ENCODE measurements at places on chromosomes 5 and 9.

DNA sequence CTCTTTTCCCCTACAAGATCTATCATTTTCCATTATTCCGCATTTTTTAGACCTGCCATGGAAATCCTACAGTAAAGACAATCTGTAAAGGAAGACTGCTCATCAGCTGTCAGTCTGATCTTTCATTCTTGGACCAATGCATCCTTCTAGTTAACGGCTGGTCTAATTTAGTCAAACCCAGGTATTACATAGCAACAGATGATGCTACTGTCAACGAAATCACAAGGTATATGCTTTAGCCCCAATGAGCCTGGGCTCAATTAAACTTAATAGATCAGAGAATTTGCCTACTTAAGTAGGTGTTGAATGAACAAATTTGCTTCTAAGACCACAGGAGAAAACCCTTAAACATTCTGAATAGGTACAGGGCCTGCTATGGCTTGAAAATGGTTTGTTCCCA is 207.0 kb downstream of the TSSK1B start:
- no peak for DNase-seq

GRCh38 chr9:116572095-116572748 is 114.9 kb upstream of the TRIM32 start:
- peak; percentile 33 for DNase-seq

DNA sequence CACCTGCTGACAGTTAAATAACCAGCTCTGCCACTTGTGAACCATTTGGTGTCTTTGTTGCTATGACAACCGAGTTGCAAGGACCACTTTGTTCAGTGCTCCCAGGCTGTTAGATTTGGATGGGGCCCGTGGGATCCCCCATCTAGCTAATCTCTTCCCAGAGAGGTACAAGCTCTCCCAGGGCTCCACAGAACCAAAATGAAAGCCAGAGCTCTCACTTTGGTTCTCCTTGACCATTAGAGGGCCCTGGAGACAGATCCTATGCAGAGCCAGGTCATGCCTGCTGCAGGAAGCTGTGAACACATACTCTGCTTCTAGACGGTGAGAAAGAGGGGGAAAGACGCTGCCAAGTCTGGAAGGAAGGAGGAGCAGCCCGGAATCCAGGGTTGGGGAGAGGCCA is 224.6 kb downstream of the GABBR2 start:
- DNase-seq = no peak

DNA sequence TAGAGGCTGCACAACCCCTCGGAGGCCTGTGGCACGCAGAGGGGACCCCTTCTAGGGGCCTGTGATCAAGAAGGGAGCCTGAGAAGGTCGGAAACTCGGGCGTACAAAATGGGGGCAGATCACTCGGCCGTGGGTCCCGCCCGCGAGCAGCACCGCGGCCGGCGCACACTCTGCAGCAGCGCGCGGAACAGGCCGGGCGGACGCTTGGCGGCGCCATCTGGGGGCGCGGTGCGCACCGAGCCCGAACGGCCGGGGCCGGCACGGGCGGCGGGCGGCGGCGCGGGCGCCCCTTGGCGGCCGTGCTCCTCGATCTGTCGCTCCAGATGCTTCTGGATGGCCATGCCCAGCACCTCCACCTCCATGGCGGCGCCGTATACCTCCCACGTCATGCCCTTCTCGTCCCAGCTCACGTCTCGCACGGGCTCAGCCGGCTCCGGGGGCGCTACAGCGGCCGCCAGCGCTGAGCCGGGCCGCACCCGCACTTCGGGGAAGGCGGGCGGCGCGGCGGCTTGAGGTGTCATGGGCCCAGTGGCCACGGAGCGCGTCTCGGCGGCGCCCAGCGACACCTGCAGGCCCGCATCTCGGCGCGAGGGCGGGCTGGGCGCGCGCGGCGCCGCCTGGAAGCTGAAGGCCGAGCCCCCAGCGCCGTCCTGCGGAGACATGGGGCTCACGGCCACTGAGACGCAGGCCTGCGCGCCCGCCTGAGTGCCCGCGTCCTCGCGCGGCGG is 13.1 kb downstream of the GPRIN1 start:
- DNase-seq = no peak

GRCh38 chr5:10064546-10065195 is 185.0 kb downstream of the ATPSCKMT start:
- no peak for DNase-seq

DNA sequence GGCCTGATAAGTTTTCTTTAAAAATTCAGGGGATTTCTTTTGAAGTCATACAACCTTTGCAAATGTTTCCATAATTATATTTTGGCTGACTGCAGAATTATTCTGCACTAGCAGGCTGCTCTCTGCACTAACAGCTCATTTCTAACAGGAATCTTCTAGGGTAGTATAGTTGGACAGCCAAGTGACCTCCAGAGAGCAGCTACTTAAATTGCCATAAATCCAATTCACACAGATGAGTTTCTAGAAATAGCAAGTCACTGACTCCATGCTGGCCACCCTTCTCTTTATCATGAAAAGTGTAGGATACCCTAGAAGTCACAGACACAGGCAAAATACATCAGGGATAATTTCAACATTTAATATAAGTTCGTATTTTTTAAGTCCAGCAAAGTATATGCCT is 110.9 kb upstream of the TARS1 start:
- DNase-seq = no peak

DNA sequence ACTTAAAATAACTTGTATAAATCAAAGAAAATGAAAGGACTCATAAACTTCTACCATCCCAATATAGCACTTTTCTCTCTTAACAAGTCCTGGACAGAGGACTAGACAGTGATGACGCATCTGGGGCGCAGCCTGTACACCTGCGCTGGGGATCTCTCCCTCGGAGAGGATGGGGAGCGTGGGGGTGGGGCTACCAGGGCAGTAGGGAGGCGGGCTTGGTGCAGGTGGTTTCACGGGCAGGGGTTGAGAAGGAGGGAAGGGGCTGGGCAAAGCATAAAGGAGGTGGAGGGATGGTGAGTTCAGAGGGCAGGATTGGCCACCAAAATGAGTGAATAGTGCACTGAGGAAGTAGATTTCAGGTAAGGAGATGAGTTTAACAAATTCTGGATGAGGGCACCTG is 41.1 kb downstream of the STC2 start:
- DNase-seq = no peak

DNA sequence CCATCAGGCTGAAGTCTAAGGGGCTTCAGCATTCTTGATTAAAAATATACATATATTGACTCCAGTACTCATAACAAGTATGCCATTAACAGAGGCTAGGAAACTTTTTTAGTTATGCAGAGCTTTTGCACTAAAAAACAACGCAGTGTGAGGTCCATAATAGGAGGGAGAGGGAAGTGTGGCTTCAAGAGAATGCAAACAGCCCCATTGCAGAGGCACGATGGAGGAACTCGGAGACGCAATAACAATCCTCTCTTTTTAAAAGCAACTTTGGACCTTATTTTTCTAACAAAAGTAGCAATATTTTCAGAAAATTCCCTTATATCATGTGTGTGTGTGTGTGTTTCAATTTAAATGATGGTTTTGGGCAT is 150.0 kb upstream of the PTCH1 start:
- no peak for DNase-seq

DNA sequence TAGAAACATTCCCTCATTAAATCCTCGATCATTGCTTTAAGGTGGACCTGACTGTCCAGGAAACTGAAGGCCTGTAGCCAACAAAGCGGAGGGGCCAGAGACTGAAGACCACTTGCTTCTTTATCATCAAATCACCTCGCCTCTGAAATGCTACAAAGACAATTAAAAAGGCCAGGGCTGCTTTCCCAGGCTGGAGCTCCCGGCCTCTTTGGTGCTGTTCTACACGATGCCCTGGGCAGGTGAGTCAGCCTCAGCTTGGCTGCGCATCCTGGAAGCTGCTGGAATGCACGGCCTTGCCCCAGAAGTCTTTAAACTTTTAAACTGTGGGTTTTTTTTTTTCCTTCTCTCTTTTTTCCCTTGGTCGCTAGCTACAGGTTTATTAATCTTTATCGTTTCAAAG is 46.5 kb downstream of the SH3PXD2B start:
- peak; percentile 87 for DNase-seq

DNA sequence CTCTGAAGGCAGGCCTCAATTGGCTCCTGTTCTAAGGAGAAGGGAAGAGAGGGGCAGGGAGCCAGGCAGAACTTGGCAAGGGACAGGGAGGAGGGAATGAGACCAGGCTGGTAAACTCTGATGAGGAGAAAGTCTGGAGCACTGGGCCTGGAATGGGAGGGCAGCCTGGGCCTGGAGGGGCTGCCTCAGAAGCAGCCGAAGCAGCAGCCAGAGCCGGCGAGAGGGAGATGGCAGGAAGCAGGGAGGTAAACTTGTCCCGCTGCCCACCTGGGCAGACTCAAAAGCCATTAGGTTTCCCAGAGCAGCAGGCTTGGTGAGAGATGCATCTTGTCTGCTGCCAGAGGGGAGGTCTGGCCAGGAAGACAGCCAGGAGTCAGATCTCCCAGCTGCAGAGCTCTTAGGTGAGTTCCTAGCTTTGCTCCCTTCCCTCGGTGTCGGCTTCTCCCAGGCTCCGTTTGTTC is 37.0 kb upstream of the CRB2 start:
- DNase-seq = no peak

DNA sequence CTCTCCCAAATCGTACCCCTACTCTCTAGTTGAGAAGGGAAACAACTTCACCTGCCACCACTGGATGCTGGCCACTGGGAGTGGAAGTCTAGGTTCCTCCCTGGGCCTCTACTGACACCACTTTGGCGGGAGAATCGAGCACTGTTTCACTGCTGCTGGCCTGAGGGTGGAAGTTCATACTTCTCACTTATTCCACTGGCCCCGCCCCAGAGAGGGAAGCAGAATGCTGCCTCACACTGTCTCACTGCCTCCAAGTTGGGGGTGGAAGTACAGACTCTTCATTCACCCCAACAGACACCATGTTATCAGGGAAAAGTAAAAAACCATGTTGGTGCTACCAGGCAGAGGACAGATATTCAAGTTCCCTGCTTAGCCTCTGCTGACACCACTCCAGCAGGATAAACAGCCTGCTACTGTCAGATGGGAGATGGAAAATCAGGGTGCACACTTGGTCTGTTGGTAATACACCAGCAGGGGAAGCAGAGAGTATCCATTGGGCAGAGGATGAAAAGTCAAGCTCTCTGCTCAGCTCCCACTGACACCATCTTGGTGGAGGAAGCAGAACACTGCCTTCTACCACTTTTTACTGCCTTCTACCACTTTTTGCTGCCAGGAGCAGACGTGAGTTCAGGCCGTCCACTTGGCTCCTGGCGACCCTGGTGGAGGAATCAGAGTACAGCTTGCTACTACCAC is 159.4 kb downstream of the SIL1 start:
- DNase-seq = no peak

- no peak for DNase-seq
These were observed 552.1 kb upstream of the CDH9 start for GRCh38 chr5:27590503-27590902.

DNA sequence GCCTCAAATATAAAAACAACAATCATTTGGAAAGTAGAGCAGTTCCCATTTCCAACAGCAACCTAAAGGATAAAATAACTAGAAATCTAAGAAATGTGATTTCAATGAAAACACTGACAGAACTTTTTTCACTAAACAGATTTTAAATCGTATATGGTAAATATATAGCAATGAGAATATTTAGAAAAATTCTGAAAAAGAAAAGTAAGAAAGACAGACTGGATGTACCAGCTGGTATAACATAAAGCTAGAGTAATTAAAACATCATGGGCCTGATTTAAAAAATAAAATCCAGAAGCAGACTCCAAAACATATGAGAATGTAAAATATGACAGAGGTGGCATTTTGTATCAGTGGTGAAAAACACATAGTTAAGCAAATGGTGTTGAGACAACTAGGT is 308.9 kb downstream of the MLLT3 start:
- no peak for DNase-seq

DNA sequence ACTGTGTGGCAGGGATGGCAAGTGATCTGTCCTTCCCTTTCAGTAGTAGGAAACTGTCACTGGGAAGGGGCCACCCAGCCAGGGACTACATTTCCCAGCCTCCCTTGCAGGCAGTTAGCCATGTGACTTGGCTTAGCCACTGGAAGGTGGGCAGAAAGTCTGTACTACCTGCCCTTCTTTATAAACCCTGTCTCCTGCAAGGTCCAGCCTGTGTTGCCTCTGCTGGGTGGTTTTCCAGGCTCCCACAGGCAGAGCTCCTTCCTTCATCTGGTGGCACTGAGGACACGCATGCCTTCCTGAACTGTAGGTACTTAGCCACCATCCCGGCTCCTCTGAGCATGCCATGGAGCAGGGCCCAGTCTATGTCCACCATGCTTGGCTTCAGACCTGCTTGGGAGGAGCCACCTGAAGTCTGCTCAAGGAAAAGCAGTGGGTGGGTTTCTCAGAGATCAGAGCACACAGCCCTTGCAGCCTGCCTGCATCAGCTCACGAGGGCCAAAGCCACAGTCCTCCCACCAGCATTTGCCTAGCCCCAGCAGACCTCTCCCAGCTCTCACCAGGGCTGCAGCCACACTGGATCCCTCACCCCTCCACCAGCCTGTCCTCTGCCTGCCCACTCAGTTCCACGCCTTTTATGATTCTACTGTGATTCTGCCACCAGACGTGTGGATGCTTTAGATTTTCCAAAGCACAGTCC is 16.7 kb upstream of the SLC25A51 start:
- no peak for DNase-seq

DNA sequence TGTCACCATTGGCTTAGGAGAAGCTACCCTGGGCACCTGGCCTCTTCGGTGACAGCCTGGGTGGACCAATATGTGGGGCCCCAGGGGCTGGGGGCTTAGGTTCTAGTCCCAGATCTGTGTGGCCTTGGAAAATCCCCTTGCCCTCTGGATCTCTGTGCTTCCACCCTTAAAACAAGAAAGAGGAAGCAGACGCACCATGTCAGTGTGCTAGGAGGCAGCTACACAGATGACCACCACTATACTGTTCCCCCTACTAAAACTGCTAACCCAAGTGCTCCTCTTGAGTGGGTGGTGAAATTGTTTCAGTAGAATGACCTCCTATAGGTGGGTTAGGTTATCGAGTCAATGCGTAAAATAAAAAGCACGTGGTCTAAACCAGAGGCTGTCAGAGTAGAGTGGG is 31.0 kb downstream of the AFAP1L1 start:
- DNase-seq = no peak

- DNase-seq = no peak
These were observed 217.5 kb upstream of the SGCD start for GRCh38 chr5:156109317-156110023.

DNA sequence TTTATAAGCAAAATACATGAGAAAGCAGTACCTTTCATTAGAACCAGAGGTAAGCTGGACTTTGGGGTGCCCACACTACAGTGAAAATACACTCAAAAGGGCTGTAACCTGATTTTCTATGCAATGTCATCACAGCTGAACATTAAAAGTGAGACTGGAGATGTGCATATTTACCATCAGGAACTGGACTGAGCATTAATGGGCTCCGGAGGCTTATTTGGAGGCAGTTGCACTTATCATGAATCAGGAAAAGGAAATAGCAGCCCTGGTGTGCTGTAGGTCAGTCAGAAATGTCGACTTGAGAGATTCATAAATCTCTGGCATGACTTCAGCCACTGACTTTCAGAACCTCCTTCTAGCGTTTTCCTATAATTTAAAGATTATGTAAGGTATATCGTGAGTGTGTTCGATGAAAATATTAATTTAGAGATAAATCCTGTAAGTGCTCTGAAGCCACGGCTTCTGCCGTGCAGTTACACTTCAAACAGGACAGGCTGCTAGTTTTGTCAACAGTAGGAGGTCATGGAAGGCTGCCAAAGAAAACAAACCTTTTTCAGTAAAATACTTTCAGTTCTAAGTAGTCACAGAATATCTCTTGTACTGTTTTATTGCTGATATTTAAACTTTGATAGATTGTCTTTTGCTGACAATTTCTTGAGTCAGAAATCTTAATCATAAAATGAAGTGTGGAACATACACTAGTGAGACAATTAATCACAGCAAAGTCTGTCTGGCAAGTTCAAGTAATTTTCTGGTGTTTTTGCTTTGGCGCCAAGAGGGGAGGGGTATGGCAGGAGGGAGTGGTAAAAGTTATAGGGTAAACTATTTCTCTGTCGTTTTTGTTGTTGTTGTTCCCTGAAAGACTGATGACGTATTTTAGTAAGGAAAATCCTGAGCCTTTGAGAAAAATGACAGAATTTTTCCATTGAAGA is 939.7 kb downstream of the NR2F1-AS1 start:
- DNase-seq = peak; percentile 39
